ENCODE measurements at places on chromosomes 3 and 15.

DNA sequence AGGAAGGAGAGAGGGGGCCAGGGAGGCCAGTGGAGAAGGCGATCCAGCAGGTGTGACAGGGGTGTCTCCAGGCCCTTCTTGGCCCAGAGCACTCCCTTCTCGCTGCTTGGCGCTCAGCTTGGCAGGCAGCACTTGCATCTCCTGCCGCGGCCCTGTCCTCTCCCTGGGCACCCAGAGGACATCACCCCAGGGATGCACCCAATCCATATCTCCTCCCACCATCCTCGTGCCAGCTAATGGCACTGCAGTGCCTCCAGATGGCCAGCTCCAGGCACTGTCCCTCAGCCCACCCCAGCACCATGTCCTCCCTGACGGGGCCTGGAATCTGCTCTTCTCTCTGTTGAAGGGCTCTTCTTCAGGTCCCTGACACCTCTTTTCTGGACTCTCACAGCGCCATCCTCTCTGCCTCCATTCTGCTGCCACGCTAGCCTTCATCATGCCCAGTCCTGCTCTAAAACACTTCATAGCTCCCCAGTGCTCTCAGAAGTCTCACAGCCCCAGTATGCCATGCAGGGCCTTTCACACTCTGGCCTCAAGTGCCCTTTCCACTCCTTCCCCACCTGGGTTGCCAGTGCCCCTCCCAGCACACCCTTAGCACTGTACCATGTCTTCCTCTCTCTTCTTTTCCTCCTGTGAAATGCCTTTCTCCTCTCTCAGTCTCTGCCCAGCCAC is 106.8 kb upstream of the SLC6A11 start:
- DNase-seq, result no peak

- no peak for DNase-seq
Measured at GRCh38 chr3:179956416-179956830, 80.3 kb downstream of the PEX5L start.

GRCh38 chr3:115693868-115694267 is 70.6 kb downstream of the GAP43 start:
- DNase-seq, result no peak

DNA sequence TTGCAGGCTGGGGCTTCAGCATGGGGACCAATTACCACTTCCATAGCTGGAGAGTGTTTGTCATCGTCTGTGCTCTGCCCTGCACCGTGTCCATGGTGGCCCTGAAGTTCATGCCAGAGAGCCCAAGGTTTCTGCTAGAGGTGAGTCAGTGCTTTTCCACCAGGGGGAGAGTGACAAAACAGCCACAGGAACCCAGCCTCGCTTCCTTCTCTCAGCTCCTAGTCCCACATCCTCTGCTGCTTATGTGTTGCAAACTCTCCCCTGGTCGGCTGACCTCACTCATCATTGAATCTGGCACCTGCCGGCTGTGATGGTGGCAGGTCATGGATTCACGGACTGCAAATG is 158.3 kb downstream of the SV2B start:
- DNase-seq, result no peak

DNA sequence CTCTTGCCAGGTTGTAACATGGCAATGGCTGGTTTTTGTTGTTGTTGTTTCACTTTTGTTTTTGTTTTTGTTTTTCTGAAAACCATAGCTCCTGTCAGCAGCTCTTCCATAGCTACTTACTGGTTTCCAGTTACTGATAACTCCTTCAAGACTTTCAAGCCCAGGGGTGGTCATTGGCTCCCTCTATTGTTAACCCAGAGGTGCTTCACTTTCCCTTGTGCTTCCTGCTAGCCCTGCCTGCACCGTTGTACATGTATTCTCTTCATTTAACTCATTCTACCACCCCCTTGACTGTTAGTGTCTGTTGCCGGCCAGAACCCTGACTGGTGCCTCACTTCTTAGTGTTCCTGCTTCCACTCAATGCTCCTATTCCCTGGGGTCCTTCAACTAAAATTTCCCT is 4.2 kb upstream of the TRAT1 start:
- peak; percentile 13 for DNase-seq

- no peak for DNase-seq
Measured at GRCh38 chr15:78110096-78110495, 17.7 kb downstream of the SH2D7 start.

- no peak for DNase-seq
Measured at GRCh38 chr3:61699622-61700021, 138.3 kb downstream of the PTPRG start.

- peak; percentile 41 for DNase-seq
Measured at GRCh38 chr3:113744941-113745755, 901 bp downstream of the NAA50 start.

DNA sequence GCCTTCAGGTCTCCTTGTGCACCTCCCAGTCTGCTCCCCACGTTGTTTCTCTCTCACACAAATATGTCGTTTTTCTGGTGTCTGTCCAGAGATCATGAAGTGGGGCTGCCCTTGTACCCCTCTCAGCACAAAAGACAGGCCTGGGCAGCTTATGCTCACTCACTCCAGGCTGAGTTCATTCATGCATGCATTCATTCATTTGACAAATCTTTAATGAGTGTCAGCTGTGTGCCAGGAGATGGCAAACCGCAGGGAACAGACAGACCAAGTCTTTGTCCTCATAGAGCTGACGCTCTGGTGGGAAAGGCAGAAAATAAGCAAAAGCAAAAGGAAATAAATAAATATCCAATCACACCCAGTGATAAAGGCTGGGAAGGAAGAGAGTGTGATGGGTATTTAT is 7.6 kb upstream of the TRH start:
- no peak for DNase-seq

- no peak for DNase-seq
Measured at GRCh38 chr3:33808559-33808958, 10.1 kb downstream of the PDCD6IP start.

- no peak for DNase-seq
Measured at GRCh38 chr3:189235214-189235613, 63.4 kb downstream of the TPRG1 start.

GRCh38 chr15:85763157-85763556 is 31.6 kb downstream of the KLHL25 start:
- no peak for DNase-seq

DNA sequence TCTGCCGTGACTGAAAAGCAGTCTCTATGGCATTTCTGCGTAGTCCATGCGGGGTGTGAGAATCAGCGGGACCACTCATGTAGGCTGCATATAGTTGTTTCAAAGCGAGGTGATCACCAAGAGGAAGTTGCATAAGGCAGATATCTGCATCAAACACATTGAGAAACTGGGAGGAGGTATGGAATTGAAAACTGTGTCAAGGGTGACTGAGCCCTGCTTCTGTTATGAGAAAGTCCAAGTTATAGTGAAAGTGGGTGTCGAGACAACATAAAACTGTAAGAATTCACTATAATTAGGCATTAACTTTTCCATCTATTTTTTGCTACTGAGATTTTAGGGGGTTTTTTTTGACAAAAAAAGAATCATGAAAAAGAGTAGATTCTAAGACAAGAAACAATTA is 109.3 kb downstream of the ZIC1 start:
- DNase-seq, result no peak

DNA sequence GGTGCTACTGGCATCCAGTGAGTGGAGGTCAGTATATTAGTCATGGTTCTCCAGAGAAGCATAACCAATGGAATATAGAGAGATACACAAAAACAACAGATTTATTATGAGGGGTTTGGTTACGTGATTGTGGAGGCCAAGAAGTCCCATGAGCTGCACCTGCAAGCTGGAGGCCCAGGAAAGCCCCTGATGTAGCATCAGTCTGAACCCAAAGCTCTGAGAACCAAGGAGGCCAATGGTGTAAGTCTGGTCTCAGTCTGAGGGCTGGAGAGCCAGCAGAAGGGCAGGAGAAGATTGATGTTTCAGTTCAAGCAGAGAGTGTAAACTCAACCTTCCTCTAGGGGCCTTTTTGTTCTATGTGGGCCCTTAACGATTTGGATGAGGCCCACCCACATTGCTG is 144.1 kb downstream of the KLF13 start:
- no peak for DNase-seq

DNA sequence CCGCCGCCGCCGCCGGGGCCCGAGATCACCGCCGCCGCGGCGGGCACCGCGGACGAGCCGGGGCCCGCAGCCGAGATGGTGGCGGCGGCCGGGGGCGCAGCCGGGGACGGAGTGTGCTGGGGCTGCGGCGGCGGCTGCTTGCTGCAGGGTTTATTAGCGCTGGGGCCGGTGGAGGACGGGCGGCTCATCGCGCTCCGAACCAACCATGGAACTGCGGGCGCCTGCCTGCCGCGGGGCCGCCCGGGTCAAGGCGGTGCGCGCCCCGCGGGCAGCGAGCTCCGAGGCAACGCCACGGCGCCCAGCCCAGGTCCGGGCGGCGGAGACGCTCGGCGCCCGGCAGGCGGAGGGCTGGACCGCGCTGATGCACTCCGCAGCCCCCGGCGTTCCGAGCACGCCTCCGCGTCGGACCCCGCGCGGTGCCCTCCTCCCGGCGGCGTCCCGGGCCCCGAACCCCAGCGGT is 277 bp downstream of the SIAH2 start:
- no peak for DNase-seq

DNA sequence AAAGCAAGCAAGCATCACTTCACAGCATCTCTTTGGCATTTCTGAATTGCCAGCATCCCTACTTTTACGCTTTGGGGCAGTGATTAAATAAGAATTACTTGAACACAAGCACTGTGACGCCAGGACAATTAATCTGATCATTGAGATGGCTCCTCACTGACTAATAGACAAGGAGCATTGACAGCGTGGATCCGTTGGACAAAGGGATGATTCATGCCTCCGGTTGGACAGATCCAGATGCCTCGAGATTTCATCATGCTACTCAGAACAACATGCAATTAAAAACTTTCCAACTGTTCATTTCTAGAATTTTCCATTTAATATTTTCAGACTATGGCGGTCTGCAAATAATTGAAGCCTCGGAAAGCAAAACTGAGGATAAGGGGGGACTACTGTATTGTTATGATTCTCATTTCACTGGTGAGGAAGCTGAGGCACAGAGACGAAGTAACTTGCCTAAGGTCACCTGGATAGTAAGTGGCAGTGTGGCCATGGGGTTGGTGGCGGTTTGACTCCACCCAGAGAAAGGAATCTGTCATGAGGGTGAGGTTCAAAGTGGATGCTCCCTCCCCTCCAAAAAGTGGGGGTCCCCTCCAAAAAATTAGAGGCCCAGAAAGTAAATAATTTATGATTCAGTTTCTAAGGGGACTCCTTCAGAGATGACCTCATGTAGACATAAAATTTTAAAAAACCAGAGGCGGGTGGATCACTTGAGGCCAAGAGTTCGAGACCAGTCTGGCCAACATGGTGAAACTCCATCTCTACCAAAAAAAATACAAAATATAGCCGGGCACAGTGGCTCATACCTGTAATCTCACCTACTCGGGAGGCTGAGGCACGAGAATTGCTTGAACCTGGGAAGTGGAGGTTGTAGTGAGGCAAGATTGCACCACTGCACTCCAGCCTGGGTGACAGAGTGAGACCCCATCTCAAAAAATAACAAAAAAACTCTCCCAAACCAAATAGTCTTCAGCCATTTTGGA is 12.3 kb upstream of the PGPEP1L start:
- no peak for DNase-seq

DNA sequence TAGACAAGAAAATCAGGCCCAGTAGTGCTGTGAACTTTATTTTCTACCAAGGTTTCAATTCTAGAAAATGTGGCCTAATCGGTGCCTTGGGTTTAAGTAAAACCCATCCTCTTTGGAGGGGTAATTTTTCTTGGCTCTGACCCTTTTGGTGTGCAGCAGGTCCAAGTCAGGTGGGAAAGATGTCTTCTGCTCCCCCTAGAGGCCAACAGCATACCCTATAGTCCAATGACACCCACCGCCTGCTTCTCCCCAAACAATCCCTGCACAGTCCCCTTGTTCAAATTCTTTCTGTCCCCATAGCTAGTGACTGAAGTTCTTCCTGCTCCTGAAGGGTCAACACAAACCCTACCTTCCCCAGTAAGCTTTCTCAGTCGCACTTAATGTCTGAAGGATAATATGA is 261.8 kb upstream of the GOLGA6L4 start:
- no peak for DNase-seq

DNA sequence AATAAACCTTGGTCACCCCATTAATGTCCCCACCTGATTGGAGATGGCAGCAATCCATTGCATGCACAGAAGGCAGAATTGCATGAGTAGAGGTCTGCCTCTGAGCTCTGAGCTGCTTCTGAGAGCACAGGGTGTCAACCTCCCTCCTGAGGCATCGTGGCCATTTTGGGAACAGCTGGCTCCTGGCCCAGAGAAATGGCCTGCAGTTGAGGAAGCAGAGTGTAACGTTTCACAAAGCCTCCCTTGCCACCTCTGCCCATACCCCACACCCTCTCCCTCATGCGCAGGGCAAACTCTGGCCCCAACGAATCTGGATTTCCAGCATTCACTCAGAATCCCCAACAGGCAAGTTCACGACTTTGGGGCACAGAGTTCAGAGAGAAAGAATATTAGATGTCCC is 198.9 kb downstream of the ADAMTS9 start:
- no peak for DNase-seq

DNA sequence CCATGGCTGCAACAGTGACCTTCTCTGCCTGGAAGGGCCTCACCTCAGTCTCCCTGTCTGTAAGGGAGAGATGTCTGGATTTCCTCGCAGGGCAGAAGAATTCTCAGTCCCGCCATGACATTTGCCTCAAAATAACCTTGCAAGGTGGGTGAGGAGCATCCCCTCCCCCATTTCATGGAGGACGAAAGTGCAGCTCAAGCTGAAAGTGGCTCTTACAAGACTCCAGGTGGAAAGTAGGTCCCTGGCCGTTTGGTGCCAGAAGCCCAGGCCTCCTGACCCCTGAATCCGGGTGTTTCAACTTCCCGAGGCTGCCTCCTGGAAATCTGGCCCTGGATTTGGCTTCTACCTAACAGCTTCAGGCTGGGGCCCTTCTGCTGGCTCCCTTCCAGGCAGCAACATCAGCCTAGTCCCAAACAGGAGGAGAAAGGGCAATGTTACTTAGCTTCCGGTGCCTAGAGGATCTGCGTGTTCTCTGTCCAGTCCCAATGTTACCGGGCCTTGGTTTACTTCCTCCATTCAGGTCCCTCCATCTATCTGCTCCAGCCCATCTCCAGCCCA is 769 bp upstream of the CSPG4 start:
- no peak for DNase-seq

- DNase-seq, result no peak
Measured at GRCh38 chr3:112000367-112000771, 1.6 kb downstream of the TAGLN3 start.

- DNase-seq, result no peak
Measured at GRCh38 chr3:187315872-187316271, 24.3 kb upstream of the MASP1 start.

GRCh38 chr3:135532021-135532420 is 433.5 kb upstream of the PPP2R3A start:
- peak; percentile 90 for DNase-seq
